ENCODE measurements at places on chromosomes 2 and 18.

DNA sequence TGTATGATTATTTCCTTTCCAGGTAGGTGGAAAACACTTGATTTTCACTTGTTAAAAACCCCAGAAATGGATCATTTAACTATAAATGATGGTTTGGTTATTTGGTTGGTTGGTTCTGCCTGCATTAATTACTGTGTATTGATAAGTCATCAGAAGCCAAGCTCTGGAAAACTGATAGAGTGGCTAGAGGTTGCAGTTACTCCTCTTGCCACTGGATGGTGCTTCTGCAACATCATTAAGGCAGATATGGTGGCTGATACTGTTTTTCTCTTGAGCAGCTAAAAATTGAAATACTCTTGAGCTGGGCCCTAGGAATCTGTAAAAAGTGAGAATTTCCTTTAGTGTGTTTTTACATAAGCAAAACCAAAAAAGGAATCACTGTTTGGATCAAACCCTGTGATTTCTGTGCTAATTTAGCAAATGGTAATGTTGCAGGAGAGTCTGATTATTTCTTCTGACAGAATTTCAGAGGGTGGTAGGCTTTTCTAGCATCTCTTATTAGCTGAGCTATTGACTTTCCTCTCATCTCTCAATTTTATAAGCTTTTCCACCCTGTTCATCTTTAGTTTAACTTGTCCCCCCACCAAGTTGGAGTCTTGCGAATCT is 54.3 kb downstream of the RAB10 start:
- DNase-seq, result no peak

GRCh38 chr18:45221363-45221762 is 393.9 kb upstream of the SLC14A2 start:
- DNase-seq, result no peak

DNA sequence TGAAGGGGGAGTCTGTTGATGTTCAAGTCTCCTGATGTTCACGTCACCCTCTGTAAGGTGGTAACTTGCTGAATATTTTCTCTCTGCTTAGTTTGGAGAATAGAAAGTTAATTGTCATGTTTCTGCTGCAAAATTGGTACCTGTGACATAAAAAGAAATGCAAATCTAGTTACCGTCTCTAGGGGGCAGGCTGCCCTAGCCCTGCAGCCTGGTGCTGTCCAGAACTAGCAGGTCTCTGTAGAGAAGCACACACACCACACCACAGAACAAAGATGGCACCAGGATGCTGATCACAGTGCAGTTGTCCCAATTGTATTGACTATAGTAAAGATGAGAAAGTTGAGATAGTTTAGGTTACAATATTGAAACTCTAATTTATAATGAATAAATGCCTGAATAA is 47.0 kb downstream of the SLC9A4 start:
- DNase-seq, result no peak

DNA sequence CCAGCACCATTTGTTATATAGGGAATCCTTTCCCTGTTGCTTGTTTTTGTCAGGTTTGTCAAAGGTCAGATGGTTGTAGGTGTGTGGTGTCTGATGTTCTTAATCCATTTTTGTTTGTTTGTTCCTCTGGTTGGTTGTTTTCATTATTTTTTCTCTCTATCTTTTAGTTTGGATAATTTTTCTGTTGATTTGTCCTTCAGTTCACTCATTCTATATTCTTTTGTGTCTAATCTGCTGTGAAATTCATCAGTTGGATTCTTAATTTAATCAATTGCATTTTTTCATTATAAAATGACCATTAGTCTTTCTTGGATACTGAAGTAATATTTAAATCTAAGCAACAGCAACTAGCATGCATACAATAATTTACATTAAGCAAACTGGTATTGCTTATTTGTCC is 206.7 kb upstream of the TRIB2 start:
- no peak for DNase-seq

DNA sequence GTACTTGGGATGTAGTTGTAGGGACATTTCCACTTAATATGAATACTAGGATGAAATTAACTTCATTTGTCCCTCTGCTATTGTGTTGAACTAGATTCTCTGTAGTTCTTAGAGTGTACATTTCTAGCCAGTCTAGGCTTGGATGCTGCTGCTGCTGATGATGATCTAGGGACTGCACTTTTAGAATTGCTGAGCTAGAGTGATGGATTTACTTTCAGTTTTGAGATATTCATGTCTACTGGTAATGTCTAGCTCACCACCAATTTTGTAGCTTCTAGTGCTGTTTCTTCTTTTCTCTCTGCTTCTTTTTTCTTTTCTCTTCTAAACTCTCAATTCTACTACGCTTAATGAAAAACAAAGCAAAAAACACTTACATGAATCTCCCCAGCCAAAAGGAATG is 49.4 kb downstream of the MRPS9 start:
- DNase-seq, result no peak

GRCh38 chr2:211860224-211860623 is 678.4 kb downstream of the ERBB4 start:
- DNase-seq, result no peak

DNA sequence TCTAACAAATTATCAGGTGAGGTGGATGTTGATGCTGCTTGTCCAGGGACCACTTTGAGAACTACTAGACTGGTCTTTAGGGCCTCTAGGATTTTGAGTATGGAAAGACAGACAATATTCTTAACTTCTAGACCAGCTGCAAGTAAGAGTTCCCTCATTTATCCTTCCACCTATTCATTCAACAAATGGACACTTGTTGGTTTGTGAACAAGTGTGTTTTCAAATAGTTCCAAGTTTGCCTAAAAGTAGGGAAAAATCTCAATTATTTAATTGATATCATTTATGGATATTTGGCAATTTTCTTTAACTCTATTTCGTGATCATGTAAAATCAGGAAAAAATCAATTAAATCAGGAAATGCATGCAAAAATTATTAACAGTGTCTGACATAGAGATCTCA is 245.4 kb downstream of the NCKAP5 start:
- DNase-seq, result no peak

DNA sequence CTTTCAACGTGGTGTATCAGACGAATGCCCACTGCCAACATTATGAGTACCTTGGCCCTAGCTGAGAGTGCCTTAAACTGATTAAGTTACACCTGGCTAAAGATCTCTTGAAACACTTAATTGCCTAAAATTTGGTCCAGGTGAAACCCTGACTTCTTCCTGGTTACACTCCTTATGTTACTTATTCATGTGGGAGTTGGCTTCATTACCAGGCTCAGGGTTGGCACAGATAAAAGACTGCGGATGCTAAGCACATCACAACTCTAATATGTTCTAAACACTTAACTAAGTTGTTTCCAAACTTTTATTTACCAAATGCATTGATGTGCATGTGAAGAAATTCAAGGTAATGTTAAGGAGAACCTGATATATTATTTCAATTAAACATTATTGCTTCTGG is 298.9 kb downstream of the TCF4 start:
- no peak for DNase-seq

DNA sequence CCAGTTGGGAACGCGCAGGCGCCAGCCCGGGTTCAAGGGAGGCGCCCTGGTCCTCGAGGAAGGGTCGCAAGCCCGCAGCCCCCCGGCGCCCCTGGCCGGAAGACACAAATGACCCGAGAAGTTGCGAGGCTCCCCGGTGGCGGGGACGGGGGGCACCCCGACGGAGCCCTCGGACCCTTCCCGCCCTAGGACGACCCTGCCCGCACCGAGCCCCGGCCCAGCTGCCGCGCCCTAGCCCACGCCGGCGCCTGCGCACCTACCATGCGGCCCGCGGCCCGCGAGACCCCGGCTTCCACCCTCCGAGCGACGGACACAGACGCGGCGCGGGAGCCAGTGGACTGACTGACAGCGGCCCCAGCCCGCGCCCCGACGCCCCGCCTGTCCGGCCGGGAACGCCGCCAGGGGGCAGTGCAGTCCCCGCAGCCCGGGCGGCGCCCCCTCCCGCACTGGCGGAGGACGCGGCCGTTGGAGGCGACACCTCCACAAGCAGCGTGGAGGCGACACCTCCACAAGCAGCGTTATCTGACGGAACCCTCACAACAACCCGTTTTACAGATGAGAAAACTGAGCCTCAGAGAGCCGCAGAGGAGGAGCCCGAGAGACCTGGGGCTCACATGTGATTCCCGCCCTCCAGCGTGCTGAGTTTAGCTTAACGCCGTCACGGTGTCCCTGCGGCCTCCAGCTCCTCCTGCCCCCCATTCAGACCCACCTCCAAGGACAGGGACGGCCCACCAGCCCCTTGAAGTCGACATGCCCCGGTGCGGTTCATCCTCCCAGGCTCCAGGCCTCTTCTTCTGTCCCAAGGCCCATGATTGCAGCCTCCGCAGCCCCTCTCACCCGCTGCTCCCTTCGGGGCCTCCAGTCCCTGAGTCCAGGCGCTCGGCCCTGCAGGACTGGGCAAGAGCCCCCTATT is at the start of gene NMUR1:
TSS of gene NMUR1 (minus strand) at position 347 of the 913 bp plus-strand sequence. CDS start at position 263, 84 bp downstream.
- no peak for DNase-seq

GRCh38 chr2:68391099-68391498 is 26.0 kb downstream of the PLEK start:
- DNase-seq, result no peak

DNA sequence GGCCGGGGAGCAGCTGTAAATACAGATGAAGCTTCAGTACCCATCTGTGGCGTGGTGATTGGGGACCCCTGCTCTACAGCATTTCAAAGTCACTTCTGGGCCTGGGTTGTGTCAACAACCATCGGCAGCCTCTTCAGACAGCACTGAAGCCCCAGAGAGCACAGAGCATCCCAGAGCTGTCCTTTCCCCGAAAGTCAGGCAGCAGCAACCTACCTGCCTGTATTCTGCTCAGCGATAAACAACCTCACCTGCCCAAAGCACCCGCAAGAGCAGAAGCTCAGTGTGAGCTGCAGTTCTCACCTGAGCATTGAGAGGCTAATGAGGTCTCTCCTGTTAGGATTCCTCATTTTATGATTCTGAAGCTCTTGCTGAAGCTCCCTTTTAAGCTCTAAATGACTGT is 19.3 kb downstream of the TRABD2A start:
- no peak for DNase-seq

DNA sequence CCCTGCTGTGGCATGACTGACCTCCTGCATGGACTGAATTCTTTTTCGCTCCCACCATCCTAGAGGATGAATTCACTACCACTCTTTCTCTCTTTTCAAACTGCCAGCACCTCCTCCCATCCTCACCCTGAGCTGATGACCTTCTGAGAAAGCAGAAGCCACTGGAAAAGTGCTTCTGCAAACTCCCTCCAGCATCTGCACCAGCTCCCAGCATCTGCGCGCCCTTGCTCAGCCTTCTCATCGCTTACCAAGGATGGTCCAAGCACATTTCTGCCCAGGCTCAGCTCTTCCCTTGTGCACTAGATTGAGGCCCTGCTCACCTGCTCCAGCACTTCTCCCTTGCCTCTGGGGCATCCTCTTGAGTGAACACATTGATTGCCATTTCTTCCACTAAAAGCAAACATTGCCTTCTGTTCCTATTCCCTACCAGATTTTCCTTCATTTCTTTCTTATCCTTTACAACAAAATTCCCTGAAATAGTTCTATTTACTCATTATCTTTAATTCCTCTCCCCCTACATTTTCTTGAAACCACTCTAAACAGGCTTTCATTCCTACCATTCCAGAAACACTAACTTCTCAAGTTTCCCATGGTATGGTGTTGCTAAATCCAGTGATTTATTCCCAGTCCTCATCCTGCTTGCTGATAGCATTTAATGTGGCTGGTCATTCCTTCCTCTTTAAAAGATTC is 42.7 kb upstream of the IL1RL1 start:
- peak; percentile 36 for DNase-seq

GRCh38 chr18:48800876-48801727 is 149.7 kb downstream of the SMAD7 start:
- no peak for DNase-seq

DNA sequence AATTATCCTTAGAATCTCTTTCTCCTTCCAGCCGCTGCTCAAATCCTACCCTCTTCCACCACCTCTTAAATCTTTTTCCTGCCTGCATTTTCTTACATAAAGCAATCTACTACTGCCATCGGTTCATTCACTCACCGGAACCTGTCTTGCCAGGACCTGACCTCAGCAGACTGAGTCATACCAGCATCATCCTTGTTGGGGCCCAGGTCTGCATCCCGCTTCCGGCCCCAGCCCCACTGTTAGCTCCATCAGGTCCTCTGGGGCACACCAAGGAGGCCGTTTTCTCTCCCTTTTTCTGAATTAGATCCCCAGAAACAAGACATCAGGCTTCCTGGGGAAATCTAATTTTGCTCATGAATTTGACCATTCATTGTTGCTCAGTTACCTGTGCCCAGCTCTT is 42.7 kb upstream of the TGFA start:
- no peak for DNase-seq

- no peak for DNase-seq
Measured at GRCh38 chr18:5475267-5475666, 68.5 kb downstream of the EPB41L3 start.

GRCh38 chr2:199258291-199258690 is 199.4 kb downstream of the SATB2 start:
- DNase-seq, result no peak

GRCh38 chr2:70901227-70902066 is 34.3 kb upstream of the ATP6V1B1 start:
- DNase-seq, result no peak

- no peak for DNase-seq
Measured at GRCh38 chr2:241110607-241111439, 8.7 kb upstream of the MTERF4 start.

DNA sequence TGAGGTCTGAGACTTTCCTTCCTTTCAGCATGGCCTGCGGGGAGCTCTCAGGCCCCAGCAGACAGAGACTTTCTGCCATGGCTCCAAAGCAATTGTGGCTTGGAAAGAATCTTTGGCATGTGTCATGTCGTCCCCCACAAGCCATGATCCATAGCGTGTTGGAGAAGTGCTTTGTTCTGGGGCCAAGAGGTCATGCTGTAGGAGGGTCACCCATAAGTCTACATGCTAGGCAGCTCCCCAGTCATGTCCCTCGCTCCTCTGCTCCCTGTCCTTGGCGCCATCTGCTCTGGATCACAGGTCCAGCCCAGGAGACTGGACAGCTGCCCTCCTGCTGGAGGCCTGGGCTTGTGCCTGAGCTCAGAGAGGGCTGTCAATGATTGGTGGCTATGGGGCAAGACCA is 78.8 kb upstream of the LCLAT1 start:
- no peak for DNase-seq

GRCh38 chr2:27216416-27217137 is 592 bp upstream of the CAD start:
- DNase-seq, result no peak

- DNase-seq, result no peak
Measured at GRCh38 chr2:20513946-20514345, 67.1 kb downstream of the RHOB start.

DNA sequence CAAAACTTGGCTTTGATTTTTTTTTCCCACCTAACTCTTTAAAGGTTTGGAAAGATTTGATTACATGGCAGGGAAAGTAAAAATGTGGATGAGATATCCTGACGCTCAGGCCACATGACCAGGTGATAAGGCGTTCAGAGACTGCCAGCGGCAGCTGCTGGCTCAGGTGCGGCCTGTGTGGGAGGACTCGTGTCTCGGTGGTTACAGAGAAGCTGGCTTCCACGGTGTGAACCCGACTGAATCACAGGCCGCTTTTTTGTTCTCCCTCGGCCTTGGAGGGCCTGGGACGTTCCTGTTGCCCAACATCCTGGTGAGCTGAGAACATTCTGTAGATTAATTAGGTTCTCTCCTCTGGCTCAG is 124.2 kb upstream of the ZNF516 start:
- no peak for DNase-seq

All from left renal pelvis (tissue), 4 donors.